ENCODE measurements at places on chromosomes 4 and X.

- no peak for DNase-seq
These were observed 4.0 kb downstream of the GRIA3 start for GRCh38 chrX:123188081-123188480.

DNA sequence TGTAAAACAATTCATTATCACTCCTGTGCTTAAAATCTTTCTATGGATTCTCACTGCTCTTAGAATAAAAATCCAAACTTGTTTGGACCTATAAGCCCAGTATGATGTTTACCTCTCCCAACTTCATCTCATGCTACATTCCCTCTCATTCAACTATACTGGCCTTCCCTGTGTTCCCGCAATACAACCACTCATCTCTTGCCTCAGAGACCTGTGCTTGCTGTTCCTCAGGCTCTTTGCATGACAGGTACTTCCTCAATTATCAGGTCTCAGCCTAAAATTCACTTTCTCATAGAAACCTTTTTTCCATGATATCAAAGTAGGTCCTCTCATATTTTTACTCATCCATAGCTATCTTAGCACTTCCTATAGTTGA, 71.7 kb downstream of the ENOX2 start:
- no peak for DNase-seq

DNA sequence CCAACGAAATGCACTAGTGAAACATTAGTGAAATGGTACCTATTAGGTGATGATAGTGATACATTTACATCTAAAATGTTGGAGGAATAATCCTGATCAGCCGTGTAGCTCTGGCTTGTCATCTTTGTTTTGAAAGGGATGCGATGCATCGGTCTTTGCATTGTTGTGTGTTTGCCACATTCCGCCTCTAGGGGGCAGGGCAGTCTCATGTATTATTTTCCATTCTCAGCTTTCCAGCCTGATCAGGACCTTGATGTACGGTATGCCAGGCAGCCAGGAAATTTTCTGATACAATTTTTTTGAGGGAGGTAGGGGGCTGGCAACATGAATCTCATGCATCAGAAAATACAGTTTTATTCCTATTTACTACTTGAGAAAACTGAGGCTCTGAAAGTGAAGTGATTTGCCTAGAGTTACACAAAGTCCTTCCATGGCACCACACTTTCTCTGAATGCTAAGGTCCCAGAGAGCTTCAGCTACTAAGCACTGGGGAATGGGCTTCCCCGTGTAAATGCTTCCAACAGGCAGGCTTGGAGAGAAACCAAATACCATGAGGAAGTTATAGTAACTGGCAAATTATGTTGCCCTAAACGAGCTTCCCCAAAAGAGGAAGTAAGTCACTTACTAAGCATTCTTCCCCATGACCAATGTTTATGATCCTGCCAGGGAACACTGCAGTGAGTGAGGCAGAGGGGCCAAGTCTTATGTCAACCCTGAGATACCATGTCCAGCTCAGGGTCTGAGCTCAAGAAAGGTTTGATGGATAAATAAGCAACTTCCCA, 31.8 kb upstream of the IQSEC2 start:
- peak; percentile 23 for DNase-seq

GRCh38 chr4:56655209-56655626, 25.9 kb downstream of the HOPX start:
- DNase-seq: no peak

DNA sequence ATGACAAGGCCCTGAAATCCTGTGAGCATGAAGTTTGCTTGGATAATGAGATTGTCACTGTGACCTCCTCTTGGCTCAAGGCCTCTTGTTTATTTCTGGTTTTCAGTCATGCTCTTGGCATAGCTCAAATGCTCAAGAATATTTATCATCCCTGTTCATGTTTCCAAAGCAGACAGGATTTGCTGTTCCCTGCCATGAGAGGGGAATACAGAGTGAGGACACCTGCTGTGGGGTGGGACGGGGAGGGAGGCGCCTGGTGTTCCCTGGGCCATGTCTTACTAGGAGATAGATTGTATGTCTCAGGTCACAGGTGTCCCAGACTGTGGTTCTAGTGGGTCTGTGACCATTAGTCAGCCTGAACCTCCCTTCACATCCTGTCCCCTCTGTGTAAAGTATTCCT, 34.9 kb upstream of the SH3RF1 start:
- DNase-seq: no peak

- no peak for DNase-seq
These were observed 73.2 kb upstream of the NPNT start for GRCh38 chr4:105822061-105822460.

GRCh38 chr4:145730026-145730425, 50.1 kb downstream of the C4orf51 start:
- no peak for DNase-seq

GRCh38 chr4:171846232-171846631, 33.0 kb downstream of the GALNTL6 start:
- no peak for DNase-seq

DNA sequence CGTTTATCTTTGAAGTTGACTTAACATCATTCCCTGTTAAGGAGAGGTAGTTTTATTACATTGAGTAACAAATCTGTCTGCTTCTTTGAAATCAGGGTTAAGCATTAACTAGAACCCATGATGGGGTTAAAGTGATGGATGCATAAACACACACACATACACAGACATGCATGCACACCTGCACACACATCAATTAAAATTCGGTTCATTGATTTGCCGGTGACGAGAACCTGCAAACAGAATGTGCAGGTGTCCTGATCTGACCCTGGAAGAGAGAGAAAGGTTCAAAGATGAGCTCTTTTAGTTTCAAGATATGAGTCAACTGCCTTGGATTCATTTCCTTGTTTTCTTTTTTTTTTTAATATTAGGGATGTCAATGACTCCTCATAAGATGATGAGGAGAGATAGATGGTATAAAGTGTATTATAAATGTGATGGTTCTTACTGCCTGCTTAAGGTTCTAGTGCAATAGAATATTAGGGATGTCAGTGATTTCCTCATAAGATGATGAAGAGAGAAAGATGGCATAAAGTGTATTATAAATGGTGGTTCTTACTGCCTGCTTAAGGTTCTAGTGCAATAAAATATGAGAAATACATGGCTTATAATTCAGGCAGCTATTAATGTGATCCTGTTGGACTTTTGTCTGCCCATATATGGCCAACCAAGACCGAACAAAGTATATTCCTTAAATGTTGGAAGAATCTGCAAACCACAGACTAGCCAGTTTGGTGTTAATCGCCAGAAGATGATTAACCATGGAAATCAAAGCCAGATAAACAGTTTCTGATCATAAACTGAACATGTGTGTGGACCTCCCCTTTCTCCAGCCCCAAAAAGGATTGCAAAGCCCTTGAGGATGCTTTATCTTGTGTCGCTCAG, 14.1 kb upstream of the CD99 start:
- DNase-seq: peak; percentile 18

GRCh38 chr4:156298230-156298629, 344.6 kb upstream of the CTSO start:
- DNase-seq: peak; percentile 55

GRCh38 chrX:15888062-15888461, 33.4 kb upstream of the AP1S2 start:
- no peak for DNase-seq

DNA sequence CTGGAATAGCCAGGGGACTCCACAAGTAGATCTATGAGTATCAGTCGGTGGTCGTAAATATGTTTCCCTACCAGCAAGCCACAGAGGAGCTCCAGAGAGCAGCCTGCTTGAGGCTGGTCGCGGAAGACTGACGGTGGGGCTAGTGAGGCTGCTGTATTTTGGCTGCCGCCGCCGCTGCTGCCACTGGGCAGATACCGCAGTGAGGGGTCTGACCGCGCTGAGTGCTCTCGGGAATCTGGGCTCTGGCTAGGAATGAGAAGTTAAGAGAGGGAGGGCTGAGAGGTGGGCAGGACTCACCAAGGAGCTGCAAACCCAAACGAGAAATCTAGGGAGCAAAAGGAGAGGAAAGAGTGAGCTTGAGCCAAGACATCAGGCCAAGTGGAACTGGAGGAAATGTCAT, at the start of gene EXOC1L:
Gene EXOC1L (plus strand): TSS at position 157 of the 400 bp plus-strand sequence. CDS start 237 bp downstream, at position 394.
- no peak for DNase-seq

- no peak for DNase-seq
These were observed at the start of gene TMEM35A for GRCh38 chrX:101078716-101079598. Gene TMEM35A, plus strand, starts transcription at chrX:101078879. Its CDS starts 124 bp downstream, at chrX:101079003.

GRCh38 chr4:151948351-151949016, 187.7 kb upstream of the GATB start:
- DNase-seq: no peak

- no peak for DNase-seq
These were observed 72.4 kb downstream of the DCLK2 start for GRCh38 chr4:150150629-150151062.

DNA sequence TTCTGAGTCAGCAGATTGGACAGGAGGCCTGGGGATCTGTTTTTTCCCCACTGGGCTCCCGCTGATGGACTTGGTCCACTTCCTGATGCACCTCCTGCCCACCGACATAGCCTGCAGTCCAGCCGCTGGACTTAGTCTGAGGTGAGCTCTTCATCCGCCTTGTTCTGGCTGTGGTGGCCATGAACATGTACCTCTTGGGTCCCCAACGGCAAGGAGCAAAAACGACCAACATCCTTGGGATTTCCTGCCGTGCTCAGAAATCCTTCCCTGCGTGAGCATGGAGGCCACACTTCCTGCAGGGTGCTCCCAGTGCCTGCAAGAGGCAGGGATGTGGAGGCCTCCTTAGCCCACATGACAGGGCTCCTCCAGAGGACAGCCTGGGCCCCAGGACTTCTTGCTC, 76.8 kb downstream of the CRMP1 start:
- DNase-seq: no peak

GRCh38 chr4:127732623-127733328, 2.6 kb downstream of the SLC25A31 start:
- DNase-seq: peak; percentile 50

- DNase-seq: no peak
These were observed 15.2 kb downstream of the CCDC149 start for GRCh38 chr4:24897639-24898038.

DNA sequence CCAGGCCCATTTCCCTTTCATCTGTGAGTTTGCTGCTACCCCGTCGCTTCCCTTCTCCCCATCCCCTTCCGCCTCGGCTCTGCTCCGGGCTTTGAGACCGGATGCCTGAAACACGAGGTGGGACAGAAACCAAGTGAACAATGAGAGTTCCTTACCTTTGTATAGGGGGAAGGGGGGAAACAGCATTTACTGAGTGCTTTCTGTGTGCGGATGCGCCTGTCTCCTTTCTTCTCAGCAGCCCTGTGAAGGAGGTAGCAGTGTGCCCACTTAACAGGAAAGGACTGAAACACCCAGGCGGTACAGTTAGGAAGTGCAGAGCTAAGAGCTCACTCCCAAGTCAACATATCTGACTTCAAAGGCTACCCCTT, 43.2 kb upstream of the TMSB15B start:
- DNase-seq: peak; percentile 26

- no peak for DNase-seq
These were observed 84.7 kb upstream of the NLGN4X start for GRCh38 chrX:6313356-6313755.

DNA sequence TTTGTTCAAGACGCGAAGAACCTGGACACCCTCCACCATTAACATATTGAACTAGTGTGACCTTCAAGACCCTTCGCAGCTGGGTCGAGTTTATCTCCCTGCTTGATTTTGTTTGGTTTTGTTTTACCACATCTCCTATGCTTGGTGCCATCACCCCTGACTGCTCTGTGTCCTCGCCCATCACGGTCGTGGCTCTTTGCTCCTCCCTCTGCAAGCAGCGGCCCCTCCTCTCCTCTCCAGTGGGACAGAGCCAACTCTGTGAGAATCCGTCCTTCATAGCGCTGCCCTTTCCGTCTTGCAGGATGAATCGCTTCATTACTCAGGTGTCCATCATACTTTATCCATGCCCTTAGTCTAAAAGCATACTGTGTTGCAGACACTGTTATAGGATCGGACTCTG, 9.1 kb upstream of the FAM149A start:
- no peak for DNase-seq

GRCh38 chr4:84916227-84916626, 50.3 kb downstream of the WDFY3 start:
- DNase-seq: no peak

DNA sequence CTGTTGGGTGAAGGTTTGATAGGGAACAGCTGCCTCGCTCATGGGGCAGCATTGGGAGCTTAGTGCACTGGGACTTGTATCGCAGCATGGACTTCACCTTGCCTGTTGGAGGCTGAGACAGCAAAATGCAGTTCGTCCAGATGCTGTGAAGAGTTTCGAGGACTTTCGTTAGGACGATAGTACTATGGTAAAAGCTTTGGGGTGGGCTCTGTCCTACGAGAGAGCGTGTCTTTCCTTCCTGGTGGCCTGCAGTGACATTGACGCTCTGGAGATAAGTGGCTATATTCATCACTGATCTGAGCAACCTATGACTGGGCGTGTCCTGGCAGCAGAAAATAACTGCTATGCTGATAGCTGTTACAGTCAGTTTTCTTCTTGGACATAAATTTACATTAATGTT, 44.8 kb downstream of the ARHGAP10 start:
- DNase-seq: no peak

- peak; percentile 84 for DNase-seq
These were observed 340.9 kb upstream of the CTSO start for GRCh38 chr4:156294577-156294976.

DNA sequence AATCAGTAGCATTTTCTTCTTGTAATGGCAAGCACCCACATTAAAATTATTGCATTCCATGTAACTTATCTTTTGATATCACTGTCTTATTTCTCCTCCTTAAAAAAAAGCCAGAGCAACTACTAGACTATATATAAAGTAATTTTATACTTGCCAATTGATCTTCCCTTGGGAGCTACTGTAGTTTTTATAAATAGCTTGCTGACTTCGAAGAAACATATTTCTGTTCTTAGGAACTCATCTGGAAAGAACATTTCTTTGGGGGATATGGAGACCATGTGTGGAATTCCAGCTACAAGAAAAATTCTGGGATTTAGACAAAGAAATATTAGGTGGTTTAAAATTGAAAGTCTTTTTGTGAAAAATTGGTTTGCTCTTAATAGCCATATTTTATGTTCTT, 94.9 kb downstream of the BMPR1B start:
- DNase-seq: no peak

GRCh38 chr4:128155874-128156456, 94.9 kb downstream of the LARP1B start:
- no peak for DNase-seq

DNA sequence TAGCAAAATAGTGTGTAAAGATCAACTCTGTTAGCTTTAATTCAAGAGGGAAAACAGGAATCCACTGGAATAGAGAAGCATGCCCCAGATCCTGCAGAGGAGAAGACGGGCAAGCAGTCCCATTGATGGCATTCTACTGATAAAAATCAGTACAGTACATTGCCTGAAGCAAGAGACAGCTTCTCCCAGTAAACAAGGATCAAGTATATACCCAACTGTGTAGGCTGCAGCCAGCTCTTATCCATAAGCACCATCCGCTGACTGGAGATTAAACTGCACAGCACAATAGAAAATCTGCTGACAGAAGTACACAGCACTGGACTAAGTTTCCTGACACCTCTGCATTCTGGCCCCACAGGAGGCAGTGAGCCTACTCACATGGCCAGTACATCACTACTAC, 110.1 kb downstream of the COX18 start:
- DNase-seq: no peak

GRCh38 chr4:119139822-119140252, 4.2 kb downstream of the MYOZ2 start:
- DNase-seq: no peak

GRCh38 chr4:80266253-80266901, at the start of gene FGF5:
Gene FGF5, plus strand, starts transcription at chr4:80266664. Its CDS starts 161 bp downstream, at chr4:80266825.
- DNase-seq: peak; percentile 86

GRCh38 chrX:44017676-44018075, 44.5 kb upstream of the NDP start:
- DNase-seq: no peak
